ENCODE measurements at places on chromosomes 5 and 9.

- DNase-seq = no peak
Observed at GRCh38 chr9:16728137-16728508, 142.3 kb downstream of the BNC2 start.

GRCh38 chr9:131833083-131833482 is 93.2 kb upstream of the RAPGEF1 start:
- no peak for DNase-seq

- DNase-seq = no peak
Observed at GRCh38 chr5:132473668-132474067, 16.9 kb downstream of the IRF1 start.

DNA sequence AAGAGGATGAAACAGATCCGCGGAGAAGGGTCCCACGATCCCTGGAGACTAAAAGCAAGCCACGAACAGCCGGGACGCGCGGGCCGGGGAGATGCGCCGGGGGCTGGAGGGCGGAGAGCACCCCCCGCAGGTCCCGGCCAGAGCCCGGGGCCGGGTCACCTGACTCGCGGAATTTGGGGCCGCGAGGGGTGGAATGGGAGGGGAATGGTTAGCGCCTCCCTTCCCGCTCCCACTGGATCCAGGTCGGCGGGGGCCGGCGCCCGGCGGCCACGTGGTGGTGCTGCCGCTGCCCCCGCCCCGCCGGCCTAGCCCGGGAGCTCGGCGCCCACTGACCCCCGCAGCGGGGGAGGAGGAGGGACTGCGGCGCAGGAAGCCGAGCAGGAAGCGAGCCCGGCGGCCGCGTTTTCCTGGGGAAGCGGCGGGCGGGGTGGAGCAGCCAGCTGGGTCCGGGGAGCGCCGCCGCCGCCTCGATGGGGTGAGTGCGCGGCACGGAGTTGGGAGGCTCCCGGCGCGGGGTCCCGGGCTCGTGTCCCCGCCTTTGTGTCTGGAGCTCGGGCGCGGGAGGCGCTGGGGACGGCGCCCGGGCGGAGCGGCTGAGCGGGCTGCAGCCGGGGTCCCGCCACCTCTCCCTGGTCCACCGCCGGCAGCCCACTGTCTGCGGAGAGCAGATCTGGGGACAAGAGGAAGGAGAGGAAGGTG is at the start of gene RAI14:
Gene RAI14, plus strand, starts transcription at position 328 of the 699 bp plus-strand sequence. CDS start 30,592 bp downstream, outside the sequence.
- no peak for DNase-seq

DNA sequence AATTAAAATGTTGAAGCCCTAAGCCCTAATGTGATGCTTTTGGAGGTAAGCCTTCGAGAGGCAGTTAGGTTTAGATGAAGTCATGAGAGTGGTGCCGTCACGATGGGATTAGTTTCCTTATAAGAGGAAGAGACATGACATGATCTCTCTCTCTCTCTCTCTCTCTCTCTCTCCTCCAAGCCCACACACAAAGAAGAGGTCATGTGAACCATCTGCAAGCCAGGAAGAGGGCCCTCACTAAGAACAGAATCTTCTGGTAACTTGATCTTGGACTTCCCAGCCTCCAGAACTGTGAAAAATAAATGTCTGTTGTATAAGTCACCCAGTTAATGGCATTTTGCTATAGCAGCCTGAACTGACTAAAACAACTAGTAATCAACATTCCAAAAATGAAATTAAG is 175.5 kb downstream of the GNA14 start:
- no peak for DNase-seq

DNA sequence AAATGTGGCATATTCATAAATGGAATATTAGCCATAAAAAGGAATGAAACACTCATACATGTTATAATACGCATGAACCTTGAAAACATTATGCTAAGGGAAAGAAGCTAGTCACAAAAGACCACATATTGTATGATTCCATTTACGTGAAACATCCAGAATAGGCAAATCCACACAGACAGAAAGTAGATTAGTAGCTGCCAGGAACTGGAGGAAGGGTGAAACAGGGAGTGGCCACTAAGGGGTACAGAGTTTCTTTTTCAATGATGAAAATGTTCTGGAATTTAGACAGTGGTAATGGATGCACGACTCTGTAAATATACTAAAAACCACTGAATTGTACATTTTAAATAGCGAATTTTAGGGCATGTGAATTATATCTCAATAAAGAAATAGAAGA is 39.4 kb downstream of the STRBP start:
- DNase-seq = no peak

DNA sequence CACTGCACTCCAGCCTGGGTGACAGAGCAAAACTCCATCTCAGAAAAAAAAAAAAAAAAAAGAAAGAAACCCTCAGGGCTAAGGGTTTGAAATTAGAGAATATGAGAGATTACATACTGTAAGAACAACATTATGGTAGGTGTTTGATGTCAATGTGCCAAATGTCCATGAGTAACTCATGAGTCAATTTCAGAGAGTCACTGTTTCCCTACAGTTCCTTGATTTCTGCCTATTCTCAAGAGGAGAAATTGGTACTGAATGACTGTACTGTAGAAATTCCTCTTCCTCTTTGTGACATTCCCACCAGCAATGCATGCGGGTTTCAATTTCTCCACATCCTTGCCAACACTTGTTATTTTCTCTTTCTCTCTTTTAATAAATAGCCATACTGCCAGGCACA is 35.2 kb downstream of the MARVELD2 start:
- DNase-seq = no peak

- DNase-seq = no peak
Observed at GRCh38 chr5:318341-318897, 3.1 kb upstream of the AHRR start.

DNA sequence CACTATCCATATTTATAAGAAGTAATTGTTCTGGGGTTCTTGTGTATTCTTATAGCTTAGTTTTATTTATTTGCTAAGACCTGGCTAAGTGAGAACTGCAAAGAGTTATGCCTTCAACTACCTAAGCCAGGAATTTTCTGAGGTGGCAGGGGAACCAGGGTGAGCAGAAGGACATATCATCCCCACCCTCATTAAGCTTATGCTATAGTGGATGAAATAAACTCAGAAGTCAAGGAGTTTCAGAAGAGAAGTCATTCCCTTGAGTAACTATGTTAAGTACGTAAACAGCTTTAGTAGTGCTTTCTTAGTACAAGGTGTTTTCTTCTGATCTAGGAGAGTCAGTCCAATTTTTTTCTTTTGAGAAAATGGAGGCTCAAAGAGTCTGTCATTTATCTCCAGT is 41.7 kb downstream of the STK32A start:
- no peak for DNase-seq

GRCh38 chr5:16064135-16064893 is 115.3 kb downstream of the MARCHF11 start:
- no peak for DNase-seq

- DNase-seq = no peak
Observed at GRCh38 chr5:10676224-10676623, 84.8 kb downstream of the DAP start.

DNA sequence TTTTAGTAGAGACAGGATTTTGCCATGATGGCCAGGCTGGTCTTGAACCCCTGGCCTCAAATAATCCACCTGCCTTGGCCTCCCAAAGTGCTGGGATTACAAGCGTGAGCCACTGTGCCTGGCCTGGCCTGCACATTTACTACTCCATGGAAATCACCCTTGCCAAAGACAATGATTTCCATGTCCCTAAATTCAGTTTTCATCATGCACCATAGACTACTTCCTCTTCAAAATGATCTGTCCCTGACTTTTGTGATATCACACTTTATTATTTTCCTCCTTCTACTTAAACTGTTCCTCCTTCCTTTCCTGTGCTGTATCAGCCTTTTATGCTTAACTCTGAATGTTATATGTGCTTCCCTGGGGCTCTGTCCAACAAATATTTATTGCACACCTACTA is 20.3 kb downstream of the SLC28A3 start:
- no peak for DNase-seq

DNA sequence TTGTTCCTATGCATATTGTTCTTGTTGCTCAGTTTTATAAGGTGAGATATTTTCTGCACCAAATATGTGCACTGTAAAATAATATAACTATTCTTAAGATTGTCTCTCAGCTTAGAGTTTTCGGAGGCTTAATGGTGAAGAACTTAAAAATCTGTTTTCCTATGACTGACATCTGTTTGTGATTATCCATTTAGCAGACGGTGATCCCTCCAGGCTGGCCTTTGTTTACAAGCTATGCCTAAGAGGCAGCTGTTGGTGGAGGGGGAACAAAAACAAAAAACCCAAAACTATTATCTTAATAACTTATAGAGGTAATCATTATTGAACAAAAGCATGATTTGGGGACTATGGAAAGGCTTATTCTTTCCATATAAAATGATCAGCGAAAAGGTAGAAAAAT is 658 bp downstream of the PDCD1LG2 start:
- DNase-seq = no peak

GRCh38 chr5:120240706-120241105 is 223.4 kb upstream of the PRR16 start:
- no peak for DNase-seq

- no peak for DNase-seq
Observed at GRCh38 chr9:21674894-21675293, 127.5 kb upstream of the MTAP start.

DNA sequence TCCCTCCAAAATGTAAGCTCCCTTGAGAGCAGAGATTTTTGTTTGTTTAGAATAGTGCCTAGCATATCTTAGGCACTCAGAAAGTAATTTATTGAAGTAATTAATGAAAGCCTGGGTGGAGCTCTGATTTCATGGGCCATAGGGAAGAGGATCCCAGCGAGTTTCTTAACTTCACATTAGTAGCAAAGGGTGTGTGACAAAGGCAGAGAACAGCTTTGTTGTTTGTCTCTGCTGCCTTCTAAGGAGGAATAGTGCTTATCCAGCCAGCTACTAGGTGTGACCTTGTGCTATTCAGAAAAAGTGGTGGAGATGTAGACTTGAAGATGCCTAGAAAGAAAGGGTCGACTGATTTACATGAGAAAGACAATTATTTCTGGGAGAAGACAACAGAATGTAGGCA is 149.0 kb downstream of the CD180 start:
- DNase-seq = no peak

- no peak for DNase-seq
Observed at GRCh38 chr5:82480331-82480730, 202.2 kb upstream of the RPS23 start.

GRCh38 chr9:26520141-26520540 is 372.5 kb downstream of the CAAP1 start:
- no peak for DNase-seq

GRCh38 chr5:81019748-81020147 is 59.6 kb downstream of the RASGRF2 start:
- DNase-seq = no peak

GRCh38 chr5:61578858-61579503 is 246.9 kb downstream of the ZSWIM6 start:
- no peak for DNase-seq

DNA sequence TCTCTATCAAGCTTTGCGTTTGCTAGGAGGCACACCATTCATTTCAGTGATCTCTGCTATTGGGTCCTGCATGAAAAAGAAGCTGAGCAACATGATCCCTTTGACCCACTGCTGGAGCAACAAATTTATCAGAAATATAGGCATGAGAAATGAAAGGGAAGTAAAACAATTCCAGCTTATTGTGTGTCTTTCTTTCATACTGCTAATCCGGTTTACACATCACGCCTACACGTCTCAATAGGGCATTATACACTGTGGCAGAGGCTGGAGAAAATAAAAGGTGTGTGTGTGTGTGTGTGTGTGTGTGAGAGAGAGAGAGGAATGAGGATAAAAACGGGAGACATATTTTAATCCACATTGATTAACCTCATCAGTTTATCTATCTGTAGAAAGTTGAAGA is 2.4 kb downstream of the PTCH1 start:
- no peak for DNase-seq

GRCh38 chr5:24850926-24851486 is 206.2 kb upstream of the CDH10 start:
- DNase-seq = no peak

DNA sequence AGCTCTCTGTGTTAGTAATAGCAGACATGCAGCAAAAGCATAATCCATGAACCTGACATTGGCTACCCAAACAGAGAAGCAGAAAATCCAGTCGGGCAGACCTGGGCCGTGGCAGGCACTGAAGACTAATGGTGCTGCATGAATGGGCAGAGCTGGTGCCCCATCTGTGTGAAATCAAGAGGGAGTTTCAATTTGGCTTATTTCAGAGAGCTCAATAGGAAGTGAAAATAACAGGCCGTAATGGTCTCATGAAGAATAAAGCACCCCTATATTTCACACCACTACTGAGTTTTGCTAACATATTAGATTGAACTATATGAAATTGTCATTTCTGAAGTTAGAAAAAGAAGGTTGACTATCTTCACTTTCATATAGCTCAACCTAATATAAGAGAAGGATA is 149.7 kb downstream of the ENC1 start:
- DNase-seq = no peak

- no peak for DNase-seq
Observed at GRCh38 chr9:130835441-130836298, 616 bp downstream of the ABL1 start.

GRCh38 chr9:124212381-124213050 is 45.2 kb upstream of the NEK6 start:
- DNase-seq = no peak

DNA sequence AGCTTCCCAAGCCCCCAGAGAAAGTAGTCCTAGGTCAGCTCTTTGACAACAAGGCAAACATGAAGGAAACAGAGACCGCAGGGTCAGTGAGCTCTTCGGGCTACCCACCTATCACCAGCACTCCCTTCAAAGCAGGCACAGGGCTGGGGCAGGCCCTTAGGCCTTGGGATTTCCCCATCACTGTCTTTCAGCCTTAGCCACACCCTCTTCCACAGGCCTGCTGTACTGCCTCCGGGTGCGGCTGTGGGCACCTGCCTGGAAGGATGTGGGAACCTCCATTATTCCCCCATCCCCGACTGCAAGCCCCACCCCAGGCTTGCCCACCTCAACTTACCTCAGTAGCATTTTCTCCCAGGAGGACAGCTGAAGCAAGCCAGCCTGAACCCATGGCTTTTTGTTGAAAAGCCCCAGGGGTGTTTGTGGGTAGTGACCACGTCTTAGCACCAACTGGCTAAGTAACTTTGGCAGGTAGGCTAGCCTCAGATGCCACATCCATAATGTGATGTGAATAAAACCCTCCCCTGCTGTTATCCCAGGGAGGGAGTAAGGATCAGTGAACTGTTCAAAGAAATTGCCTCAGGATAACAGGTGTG is 100.2 kb downstream of the PIK3R1 start:
- DNase-seq = peak; percentile 4

- no peak for DNase-seq
Observed at GRCh38 chr9:109118808-109119438, 824 bp downstream of the TMEM245 start.

GRCh38 chr5:120447706-120448239 is 16.3 kb upstream of the PRR16 start:
- no peak for DNase-seq

GRCh38 chr5:14503017-14503680 is 78.4 kb upstream of the OTULINL start:
- no peak for DNase-seq

DNA sequence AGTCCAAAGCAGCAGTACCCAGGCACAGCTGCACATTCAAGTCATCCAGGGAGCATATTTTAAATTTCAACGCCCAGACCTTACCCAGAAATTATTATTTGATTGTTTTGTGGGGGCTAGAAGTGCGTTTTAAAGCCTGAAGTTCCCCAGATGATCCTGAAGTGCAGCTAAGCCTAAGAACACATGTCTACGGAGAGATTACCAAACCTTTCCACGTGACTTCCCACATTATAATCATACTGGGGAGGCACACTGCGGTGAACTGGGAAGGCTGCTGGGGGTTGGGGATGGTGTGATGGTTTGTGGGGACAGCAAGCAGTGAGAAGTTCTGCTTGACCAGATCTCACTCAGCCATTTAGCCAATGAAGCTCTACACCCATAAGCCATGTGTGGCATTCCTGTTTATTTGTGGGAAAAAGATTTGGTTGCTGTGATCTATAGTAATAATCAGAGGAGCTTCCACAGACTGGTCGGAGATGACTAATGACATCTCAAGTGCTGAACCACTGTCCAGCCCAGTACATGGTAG is 93.4 kb upstream of the CDH6 start:
- no peak for DNase-seq
